ENCODE measurements at places on chromosomes 11 and 22. TPM values are rescaled to one million over a fixed set of nuclear protein-coding genes. Genes with fewer than 3 reads are reported as not detected.

PAX6 gene
- 2.0 TPM for total RNA-seq

SCN2B gene
- 0.03 TPM for total RNA-seq

DNA sequence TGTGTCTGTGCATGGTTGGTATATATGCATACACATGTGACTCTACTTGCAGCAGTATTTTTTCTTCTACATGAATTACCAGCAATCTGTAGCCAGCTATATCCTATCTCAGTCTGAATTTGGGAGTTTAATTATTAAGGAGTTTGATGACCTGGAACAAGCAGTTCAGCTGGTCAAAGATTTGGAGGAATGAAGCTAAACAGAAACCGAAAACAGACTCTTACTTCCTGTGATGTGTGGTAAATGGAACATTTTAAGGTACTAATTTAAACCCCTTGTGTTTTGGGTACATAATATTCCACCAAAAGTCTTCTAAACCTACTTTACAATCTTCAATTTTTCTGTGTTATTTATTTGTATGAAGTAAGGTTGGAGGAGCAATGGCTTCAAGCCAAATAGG is 124.4 kb upstream of the PGR start:
- DNase-seq, result no peak

DNA sequence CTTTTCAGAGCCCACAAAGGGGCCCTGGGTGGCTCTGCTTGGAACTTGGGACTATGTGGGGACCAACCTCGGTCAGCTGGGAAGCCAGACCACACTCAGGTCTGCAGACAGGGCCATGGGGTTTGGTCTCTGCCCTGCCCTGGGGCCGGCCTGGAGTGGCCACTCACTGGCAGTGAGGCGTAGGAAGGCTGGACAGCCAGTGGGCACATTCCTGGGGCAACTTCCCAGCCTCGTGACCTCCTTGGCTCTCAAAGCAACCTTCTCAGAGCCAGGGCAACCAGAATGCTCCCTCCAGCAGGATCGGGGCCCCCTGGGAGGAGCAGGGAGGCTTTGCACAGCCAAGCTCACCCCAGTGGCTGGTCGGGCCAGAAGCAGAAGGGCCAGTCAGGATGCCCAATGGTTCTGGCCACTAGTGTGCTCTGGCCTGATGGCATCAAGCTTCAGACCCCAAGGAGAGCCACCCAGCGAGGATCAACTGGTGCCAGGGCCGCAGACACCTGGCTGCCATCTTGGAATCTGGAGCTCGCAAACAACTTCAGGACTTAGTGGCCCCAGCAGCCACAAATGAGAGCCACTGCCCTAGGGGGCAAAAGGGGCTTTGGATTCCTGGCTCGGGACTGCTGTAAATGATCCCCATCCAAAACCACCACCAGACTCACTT is 87.1 kb downstream of the MYEOV start:
- DNase-seq, result no peak

GRCh38 chr11:65699306-65699705 is 12.7 kb upstream of the KAT5 start:
- DNase-seq, result no peak

FLRT1 gene
- total RNA-seq, result not detected

C22orf15 gene
- 1.1 TPM for total RNA-seq

DNA sequence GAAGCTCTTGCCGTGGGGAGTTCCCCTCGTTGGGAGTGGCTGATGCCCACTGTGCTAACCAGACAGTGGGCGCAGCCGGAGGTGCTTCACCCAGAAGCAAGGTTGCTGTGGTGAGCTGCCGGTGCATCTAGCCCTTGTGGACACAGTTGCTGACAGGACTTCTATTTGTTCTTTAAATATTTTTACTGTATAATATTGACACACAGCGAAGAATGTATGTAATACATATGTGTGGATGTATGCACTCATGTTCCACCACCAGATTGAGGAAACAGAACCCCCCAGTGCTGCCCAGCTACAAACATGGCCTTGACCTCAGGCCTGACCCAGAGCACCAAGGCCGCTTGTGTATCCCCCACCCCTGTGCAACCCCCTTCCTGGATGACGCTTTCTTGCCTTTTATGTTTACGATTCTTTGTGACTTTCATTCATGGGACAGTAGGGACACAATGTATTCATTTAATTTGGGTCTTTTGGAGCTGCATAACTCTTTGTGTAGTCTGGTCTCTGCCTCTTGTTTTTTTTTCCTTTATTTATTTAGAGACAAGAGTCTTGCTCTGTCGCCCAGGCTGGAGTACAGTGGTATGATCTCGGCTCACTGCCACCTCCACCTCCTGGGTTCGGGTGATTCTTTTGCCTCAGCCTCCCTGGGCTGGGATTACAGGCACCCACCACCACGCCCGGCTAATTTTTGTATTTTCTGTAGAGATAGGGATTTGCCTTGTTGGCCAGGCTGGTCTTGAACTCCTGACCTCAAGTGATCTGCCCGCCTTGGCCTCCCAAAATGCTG is 132.6 kb downstream of the TBC1D22A start:
- DNase-seq, result no peak

CHST1 gene
- total RNA-seq, result 2.9 TPM

E2F8 gene
- 2.7 TPM for total RNA-seq

DNA sequence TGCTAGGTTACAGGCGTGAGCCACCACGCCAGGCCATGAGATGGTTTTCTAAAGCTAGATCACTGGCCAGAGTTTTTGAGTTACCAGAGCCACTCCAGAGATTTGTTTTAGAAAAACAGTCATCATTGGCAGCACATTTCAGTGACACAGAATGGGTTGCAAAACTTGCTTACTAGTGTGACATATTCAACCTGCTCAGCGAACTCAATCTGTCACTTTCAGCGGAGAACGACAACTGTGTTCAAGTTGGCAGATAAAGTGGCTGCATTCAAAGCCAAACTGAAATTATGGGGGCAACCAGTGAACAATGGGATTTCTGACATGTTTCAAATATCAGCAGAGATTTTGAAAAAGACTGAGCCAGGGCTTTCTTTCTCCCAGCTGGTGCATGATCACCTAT is 456.3 kb upstream of the ISX start:
- no peak for DNase-seq

P4HA3 gene
- total RNA-seq, result 0.74 TPM

- DNase-seq, result peak; percentile 64
Observed at GRCh38 chr11:41578421-41579051, 119.1 kb upstream of the LRRC4C start.

DNA sequence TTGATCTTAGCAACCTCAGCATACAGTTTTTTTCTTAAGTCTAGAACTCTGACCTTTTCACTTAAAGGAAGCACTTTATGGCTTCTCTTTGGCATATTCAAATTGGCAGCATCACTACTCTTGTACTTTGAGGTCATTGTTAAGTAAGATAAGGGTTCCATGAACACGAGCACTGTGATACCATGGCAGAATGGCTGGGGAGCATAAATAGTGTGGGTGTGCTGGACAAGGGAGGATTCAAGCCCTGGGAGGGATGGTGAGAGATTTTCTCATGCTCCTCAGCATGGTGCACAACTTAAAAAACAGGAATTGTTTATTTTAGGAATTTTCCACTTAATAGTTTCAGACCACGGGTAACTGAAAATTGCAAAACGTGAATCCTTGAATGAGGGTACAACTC is 111.4 kb downstream of the ATXN10 start:
- DNase-seq, result no peak

CACNA1I gene
- not detected for total RNA-seq

DNA sequence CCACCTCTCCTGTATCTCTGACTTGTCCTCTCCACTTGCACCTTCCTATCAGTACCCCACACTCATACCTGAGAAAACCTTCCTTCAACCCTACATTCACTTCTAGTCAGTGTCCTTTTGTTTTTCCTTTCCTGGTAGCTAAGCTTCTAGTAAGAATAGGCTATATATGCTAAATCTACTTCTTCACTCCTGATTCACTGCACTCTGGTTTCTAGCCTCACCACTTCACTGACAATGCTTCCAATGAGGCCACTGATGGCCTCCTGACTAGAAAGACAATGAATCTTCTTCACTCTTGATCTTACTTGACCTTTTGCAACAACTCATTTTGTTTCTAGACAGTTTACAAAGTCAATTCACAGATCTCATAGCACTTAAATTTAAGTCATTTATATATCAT is 52.0 kb downstream of the RELT start:
- no peak for DNase-seq
